Astrocyte of the spinal cord (primary cell): ENCODE measurements at places on chromosomes 3 and 15.

DNA sequence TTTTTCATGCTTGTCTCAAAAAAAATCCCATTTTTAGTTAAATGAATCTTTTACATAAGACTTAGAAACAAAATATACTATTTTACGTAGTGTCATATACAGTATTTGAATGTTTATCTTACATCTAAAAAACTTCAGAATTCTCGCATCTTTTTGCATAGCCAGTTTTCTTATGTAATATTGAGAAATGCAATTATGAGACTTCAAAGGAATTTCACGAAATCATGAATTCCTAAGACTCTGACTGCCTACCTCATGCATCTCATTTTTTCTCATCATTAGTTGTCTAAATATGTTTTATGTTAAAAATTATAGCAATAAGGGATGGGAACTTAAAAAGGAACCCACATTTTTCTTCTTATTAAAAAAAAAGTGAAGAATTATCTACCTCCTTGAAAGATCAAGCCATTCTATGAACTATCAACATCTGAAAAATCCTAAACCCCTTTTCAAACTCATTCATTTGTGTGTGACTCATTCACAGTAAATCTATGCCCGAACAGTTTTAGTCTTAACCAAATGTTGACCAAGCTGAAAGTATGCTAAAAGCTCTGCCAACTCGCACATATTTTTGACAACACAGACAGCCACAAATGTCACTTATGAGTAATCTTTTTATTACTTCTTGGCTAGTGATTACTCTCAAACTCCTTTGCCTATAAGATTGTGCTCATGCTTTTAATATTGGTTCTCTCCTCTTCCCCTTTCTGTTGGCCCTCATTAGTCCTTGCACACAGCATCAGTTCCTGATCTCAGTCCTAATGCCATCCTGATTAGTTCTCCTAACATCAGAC lies 115.9 kb downstream of the DCLK3 start:
- peak; percentile 95 for DNase-seq

DNA sequence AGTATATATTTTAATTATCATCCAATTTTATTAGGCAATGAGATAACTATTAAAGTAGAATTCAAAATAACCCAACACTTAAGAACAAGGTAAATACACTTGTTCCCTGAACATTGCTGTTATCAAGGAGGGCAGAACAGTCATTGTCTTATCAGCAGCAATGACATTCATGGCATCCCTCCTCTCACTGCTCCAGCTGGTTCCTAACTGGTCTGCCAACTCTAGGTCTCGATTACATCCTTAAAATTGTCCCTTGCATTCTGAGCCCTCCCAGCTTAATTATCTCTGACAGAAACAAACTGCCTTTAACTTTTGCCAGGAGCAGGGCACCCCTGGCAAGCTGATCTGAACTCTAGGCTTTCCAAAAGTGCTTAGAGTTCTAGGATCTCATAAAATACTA lies 14.0 kb upstream of the DYNC1LI1 start:
- no peak for DNase-seq

GRCh38 chr3:155791190-155791589 lies 14.9 kb downstream of the C3orf33 start:
- no peak for DNase-seq

- DNase-seq, result peak; percentile 36
These were observed 24.7 kb downstream of the SLC24A1 start for GRCh38 chr15:65646486-65646885.

- DNase-seq, result peak; percentile 95
These were observed 32.7 kb downstream of the SMAD3 start for GRCh38 chr15:67097930-67098740.

DNA sequence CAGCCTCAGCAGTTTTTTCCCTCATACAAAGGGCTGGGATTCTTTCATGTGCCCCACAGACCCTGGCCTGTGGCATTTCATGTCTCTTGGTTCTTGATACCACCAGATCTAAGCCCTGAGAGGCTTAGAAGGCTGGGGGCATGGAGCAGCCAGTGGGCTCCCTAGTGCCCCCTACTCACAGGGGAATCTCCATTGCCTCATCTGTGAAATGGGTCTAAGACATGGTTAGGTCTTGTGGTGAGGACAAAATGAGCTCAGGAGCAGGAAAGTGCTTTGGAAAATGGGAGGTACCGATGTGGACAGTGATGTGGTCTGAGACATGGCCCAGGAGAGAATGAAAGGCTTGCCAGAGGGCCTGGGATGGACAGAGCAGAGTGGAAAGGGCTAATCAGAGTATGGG lies 94.3 kb downstream of the SMAD6 start:
- no peak for DNase-seq

DNA sequence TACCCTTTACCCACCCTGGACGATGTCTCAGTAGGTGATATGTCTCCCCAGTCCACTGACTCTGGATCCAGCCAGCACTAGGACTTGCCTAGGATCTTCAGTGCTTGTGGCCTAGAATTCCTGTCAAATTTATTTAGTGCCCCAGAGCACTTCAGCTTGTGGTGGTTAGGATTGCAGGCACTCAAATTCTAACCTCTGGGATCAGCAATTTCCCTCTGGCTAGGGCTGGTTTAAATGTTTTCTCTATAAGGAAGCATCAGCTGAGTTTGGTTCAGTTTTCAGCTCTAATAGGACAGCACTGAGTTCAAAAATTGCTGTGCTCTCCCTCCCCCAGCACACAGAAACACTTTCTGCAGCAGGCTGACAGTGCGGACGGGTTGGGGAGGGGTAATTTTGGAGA lies 8.1 kb downstream of the OR5H6 start:
- DNase-seq, result no peak

- DNase-seq, result no peak
These were observed 53.4 kb downstream of the FOXB1 start for GRCh38 chr15:60057554-60057953.

- DNase-seq, result peak; percentile 61
These were observed 163.8 kb upstream of the CMC1 start for GRCh38 chr3:28077572-28077971.
